ENCODE measurements at places on chromosomes 5 and 9.

DNA sequence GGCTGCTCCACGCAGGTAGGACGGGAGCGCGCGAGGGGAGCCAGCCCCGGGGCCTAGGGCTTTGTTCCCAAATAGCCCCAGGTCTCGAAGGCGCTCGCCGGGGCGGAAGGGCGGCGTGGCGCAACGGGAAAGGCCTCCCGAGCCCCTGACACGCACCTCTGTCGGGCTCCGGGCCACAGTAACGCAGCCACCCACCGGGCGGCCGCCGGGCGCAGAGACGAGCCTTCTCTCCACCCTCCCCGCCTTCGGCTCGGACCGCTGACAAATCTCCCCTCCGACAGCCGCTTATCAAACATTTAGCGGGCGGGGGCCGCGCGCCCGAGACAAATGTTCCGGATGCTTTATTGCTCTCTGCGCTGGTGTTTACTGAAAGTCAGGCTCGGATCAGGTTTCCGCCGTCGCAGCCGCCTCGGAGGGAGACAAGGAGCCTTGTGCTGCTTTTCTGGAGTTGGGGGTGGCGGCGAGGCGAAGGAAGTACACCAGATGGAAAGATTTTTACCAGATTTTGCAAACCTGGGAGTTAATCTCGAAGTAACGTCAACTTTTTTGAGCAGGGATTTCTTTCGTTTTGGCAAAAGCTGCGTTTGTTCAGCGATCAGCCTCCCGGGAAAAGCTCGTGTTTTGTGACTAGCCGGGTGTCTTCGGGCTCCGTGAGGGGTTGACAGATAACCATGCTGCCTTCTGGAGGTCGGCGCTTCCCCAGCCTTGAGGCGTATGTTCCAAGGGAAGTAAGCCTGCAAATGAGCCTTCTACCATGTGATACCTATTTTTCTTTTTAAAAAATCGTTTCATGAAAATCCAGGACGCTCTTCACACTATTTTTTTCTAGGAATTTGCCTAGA lies 950 bp downstream of the RGMB start:
- DNase-seq: peak; percentile 35

DNA sequence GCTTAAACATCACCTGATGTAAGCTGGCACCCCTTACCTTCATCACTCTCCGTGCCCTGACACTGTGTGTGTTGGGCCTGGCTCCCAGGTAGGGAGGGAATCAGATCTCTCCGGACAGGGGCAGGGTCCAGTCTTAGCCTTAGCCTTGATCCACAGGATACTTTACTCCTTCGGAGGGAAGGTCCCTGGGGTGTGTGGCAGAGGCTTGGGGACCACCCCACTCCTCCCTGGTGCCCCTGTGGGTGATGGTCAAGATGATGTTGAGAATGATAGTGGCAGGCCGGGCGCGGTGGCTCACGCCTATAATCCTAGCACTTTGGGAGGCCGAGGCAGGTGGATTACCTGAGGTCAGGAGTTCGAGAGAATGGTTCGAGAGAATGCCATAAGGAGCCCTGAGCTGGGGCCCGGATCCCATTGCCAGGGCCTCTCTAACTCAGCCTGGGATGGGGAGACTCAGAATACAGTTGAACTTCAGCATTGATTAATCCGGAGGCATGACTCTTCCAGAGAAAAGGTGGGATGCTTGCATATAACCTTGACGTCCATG lies 269.5 kb downstream of the HSPA4 start:
- DNase-seq: no peak

DNA sequence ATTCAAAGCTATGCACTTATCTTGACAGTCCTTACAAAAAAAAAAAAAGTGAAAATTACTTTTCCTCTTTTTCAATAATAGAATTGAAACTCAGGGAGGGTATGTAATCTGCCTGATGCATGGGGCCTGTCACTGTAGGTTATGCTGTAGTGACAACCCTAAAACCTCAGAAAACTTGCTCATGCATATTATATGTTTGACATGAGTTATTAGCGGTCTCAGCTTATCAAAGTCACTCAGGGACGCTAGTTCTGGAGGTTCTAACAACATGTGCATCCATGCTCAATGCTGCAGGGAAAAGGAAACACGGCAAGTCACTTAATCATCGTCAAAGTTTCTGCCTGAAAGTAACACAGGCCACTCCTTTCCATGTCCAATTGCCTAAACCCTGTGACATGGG lies 78.4 kb upstream of the TMEM252 start:
- DNase-seq: no peak

DNA sequence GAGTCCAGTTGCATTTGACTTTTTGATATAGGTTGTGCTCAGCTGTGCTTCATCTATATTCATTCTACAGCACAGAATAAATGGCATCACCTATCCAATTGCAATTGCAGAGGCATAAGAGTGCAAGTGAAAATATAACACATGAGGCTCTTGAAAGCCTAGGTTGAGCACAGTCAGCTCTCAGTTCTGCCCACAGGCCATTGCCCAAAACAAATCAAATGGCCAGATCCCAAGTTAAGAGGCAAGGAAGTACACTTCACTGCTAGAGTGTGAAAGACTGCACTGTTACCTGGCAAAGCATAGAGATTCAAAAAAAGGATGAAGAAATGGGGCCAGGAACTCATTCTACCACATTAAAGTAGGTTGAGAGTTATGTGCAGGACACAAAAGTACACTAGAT lies 305.5 kb upstream of the SEMA6A start:
- no peak for DNase-seq

All from immature natural killer cell (primary cell).